ENCODE measurements at places on chromosomes 16 and 17. TPM values are rescaled to one million over a fixed set of nuclear protein-coding genes. Genes with fewer than 3 reads are reported as not detected.

Gene ALOX15
- total RNA-seq = not detected

Gene AOC2
- 0.22 TPM for total RNA-seq

DNA sequence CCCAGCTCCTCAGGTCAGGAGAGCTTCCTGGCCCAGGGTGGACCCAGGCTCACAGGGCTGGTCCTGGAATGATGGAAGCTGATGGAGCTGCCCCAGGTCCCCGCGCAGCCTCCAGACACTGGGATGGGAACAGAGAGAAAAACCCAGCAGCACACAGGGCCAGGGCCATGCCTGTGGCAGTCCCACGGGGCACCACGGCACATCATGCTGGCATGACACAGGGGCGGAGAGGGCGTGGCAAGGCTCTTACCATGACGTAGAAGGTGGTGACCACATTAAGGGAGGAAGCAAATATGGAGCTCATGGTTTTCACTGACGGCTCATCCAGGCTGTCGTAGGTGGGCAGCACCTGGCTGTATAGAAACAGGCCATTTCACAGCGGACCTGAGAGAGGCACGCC lies 18.3 kb downstream of the SLC38A10 start:
- DNase-seq = no peak

DNA sequence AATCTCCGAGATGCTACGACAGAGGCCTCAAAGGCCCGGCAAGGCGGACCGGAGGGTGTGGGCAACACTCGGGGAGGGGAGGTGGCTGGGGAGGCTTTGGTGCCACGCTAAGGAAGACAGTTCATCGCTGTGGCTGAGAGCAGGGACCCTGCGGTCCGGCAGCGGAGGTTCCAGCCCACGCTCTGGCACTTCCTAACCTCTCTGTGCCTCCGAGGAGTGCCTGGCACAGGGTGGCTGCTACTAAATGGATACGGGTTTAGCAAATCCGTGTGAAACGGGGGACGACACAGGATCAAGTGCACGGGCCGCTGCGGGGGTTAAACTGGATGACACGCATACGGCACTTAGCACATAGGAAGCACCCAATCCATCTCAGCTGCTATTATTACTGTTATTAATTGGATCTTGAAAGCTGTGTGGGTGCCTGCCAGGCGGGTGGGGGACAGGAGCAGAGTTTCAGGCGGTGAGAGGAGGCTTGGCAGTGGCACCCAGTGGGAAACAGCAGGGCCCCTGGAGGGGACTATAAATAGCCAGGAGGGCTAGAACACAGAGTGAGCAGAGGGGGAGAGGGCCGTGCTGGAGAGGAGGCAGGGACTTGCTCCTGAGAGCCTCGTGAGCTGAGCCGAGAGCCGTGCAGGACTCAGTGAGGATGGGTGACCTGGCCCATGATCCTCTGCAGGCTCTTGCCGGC lies 45.0 kb downstream of the ABR start:
- no peak for DNase-seq

DNA sequence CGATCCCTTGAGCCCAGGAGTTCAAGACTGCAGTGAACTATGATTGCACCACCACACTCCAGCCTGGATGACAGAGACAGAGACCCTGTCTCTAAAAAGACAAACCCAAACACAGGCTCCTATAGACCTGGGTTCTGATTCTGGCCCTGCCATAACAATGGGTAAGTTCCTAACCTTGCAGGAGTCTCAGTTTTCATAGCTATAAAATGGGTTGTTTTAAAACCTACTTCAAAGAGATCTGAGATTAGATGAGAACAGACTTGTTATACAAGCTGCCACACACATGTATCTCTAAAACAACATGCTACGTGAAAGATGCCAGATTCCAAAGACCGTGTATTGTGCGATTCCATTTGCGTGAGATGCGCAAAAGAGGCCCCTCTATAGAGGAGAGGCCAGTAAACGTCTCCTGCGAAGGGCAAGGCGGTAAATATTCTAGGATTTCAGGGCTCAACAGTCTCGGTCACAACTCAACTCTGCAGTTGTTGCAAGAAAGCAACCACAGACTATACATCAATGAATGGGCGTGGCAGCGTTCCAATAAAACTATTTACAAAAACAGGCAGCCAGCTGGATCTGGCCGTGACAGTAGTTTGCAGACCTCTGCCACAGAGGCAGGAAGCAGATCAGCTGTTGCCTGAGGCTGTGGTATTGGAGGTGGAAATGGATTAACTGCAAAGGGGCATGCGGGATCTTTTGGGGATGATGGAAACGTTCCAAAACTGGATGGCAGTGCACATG lies 5.9 kb downstream of the CORO7 start:
- DNase-seq = peak; percentile 80

GRCh38 chr16:72908362-72909167 lies 139.4 kb downstream of the ZFHX3 start:
- no peak for DNase-seq

DNA sequence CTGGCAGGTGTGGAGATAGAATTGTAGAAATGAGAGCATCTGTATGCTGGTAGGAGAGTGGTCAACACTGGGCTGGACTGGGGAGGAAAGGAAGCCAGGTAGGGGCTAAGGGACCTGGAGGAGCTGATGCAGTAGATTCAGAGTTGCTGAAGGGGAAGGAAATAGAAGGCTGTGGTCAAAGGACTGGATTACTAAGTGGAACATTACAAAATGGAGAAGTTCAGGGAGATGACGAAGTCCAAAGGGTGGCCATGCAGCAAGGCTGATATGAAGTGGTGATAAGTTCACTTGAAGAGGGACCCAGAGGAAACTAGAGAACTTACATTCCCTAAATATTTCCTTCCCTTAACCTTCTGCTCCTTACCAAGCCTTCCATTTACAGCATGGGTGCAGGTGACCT lies 8.6 kb upstream of the CCL2 start:
- DNase-seq = no peak

DNA sequence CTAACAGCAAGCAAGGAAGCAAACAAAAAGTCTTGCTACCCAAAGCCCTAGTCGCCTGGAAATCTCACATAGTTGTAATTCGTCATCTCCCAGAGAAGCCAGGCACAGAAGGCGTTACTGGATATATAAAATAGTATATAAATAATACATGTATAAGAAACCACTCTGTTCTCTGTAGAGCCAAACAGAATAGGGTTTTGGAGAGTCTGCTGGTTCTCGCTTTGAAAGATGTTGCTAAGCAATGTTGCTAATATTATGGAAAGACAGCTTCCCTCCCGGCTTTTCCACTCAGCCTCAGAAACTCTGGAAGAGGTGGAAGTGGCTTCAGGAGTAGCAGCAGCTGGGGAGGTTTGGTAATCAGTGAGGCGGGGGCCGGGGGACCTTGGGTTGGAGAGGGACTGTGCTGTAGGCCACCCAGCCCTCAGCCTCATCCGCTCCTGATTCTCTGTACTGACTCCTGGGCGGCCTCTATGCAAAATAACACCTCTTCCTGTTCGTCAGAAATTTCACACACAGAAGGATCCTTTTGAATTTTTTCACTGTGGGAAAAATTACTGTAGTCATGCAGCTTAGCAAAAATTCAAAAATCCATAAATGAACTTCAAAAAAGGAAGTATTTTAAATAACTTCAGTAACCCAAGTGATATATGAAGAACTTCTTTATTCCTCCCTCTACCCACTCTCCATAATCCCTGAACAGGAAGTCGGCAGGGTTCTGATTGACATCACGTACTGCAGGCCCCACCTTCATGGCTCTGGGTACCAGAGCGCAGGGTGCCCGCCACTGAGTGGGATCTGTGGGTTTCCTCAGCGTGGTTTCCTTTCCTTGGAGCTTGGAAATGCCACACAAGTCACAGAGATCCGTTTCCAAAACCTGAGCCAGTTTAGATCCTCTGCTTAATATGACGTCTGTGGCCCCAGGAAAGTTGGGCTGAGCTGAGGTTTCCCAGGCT lies 51.4 kb downstream of the RAP1GAP2 start:
- no peak for DNase-seq

- no peak for DNase-seq
Measured at GRCh38 chr16:27829975-27830374, 233.5 kb downstream of the GSG1L start.

- peak; percentile 91 for DNase-seq
Measured at GRCh38 chr17:69593716-69594115, 179.2 kb downstream of the MAP2K6 start.

- no peak for DNase-seq
Measured at GRCh38 chr17:40547079-40547784, 18.0 kb downstream of the CCR7 start.

- DNase-seq = no peak
Measured at GRCh38 chr17:27569884-27570577, 61.0 kb upstream of the LGALS9 start.

DNA sequence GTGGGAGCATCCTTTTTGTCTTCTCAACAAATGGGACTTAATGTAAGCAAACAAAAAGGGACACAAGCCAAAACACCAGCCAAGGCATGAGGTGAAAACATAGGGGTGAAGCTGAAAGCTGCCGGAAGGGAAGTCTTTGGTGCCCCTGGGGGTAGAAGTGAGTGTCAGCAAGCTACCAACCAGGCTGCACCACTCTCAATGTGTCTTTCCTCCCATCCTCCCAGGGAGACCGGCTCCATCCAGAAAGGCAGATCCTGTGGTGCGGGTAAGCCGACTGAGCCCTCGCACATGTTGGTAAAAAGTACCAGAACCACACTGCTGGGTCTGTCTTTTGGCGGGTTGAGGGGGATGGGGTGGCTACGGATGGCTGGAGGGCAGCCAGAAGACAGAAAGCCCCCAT lies 52.0 kb upstream of the SREBF1 start:
- DNase-seq = no peak

DNA sequence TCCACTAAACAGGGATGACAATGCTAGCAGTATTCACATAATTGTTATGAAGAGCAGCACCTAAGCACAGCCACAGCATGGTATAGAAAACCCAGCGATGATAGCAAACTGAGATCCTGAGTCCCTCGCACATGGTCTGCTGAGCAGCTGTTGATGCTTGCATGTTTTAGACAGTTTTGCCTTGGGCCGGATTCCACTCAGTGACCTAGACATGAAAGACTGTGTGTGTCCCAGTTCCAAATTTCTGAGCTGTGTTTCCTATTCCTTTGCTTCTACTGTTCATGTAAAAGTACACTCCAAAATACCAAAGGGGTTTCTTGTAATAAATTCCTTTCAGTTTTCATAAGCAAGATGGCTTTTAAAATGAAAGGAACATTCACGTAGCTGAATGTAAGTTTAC lies 30.8 kb upstream of the CMTR2 start:
- no peak for DNase-seq

DNA sequence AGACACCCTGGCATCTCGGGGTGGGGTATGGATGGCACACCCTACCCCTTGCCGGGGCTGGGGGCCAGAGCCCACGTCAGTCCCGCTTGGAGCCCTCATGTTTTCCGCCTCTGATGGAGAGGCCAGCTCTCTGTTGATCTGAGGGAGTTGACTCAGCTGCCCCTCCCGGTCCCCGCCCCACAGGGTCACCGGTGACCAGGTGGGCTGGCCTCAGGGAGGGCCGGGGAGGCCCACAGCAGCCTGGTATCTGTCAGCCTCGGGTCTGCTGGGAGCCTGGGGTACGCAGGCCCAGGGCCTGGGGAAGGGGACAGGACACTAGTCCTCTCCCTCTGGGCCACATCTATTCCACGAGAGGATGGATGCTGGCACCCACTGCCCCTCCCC lies 109.5 kb upstream of the CIBAR2 start:
- no peak for DNase-seq

GRCh38 chr17:34067011-34067410 lies 188.1 kb upstream of the CCL2 start:
- no peak for DNase-seq

DNA sequence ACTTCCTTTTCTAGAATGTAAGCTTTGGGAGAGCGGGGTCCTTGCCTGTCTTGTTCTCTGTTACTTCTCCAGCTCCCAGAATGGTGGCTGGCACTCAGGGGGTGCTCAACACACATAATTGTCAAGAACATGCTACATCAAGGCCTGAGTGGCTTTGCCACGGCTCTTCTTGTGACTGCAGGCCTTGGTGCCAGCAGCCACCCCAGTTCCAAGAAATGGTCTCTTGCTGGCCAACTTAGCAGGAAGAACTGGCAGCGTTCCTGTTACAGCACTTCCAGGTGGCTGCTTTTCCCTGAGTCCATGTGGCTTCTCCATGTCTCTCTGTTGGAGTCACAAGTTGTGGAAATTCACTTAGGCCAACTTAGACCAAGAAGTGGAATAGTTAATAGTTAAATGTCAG lies 36.1 kb downstream of the PRKCB start:
- DNase-seq = no peak

DNA sequence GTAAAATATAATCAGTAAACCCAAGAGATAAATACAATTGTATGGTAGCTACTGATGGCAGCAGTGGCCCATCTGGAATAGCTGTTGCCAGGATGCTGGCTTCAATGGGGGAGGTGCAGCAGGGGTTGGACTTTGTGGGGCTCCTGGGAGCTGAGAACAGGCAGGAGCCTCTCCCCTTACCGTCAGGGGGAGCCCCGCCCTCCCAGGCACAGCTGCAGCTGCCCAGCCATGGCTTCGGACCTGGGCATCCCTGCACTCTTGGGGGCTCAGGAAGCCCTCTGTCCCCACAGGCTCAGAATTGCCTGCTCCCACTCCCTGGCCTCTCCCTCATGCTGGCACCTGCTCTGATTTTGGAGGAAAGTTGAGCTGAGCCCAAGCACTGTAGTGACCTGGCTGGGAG lies 741.1 kb downstream of the CDH11 start:
- DNase-seq = no peak

Measured in lung microvascular endothelial cell (primary cell).